ENCODE measurements at places on chromosomes 13 and 19. TPM values are rescaled to one million over a fixed set of nuclear protein-coding genes. Genes with fewer than 3 reads are reported as not detected.

GRCh38 chr19:23118400-23118799 lies 1.6 kb downstream of the ZNF730 start:
- H3K4me3 ChIP-seq, result no peak overlapping the region
- H3K36me3 ChIP-seq, result no peaks in the 10 kb centered on the region
- DNase-seq, result no peak
- no peak overlapping the region for H3K27ac ChIP-seq
- no peaks in the 10 kb centered on the region for H3K4me1 ChIP-seq

GRCh38 chr13:111662451-111662850 lies 342.0 kb downstream of the TEX29 start:
- H3K4me3 ChIP-seq, result no peak overlapping the region
- no peak overlapping the region for H3K27ac ChIP-seq
- no peaks in the 10 kb centered on the region for H3K27me3 ChIP-seq

- peak; percentile 86 for DNase-seq
- no peaks in the 10 kb centered on the region for H3K27me3 ChIP-seq
- H3K4me1 ChIP-seq, result peaks cover 16% of the 10 kb centered on the region
- H3K27ac ChIP-seq, result no peak overlapping the region
- no peak overlapping the region for H3K4me3 ChIP-seq
- H3K36me3 ChIP-seq, result no peaks in the 10 kb centered on the region
Measured at GRCh38 chr13:98033277-98034247, 80.1 kb downstream of the IPO5 start.

Gene LAIR1
- total RNA-seq, result not detected

Gene VN1R2
- total RNA-seq, result not detected

DNA sequence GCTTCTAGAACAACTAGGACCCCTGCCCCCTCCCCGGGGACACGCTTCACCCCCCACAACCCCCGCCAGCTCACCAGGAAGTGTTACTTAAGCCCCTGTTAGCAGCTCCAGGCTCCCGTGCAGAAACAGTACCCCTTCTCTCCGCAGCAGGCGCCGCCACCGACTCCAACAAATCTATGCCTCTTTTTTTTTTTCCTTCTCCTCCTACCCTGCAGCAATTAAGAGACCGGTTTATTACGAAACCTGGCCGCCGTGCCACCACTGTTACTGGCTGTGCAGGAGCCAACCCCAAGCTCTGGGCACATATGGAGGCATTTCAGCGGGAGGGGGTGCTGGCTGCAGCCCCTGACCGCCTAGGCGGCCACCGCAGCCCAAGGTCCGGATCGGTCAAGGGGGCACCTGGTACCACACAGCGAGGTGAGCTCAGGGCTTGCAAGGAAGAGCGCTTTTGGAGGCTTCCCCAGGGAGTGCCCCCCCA lies 2.4 kb downstream of the GADD45B start:
- peak overlapping the region; percentile 100 for H3K4me3 ChIP-seq
- H3K27ac ChIP-seq, result peak overlapping the region; percentile 93
- no peaks in the 10 kb centered on the region for H3K4me1 ChIP-seq
- H3K36me3 ChIP-seq, result peaks cover 11% of the 10 kb centered on the region
- peak; percentile 87 for DNase-seq
- no peaks in the 10 kb centered on the region for H3K27me3 ChIP-seq

- DNase-seq, result no peak
- no peaks in the 10 kb centered on the region for H3K4me1 ChIP-seq
- no peak overlapping the region for H3K4me3 ChIP-seq
- no peaks in the 10 kb centered on the region for H3K36me3 ChIP-seq
- H3K27ac ChIP-seq, result no peak overlapping the region
- no peaks in the 10 kb centered on the region for H3K27me3 ChIP-seq
Measured at GRCh38 chr13:25876247-25876646, 175.6 kb downstream of the SHISA2 start.

DNA sequence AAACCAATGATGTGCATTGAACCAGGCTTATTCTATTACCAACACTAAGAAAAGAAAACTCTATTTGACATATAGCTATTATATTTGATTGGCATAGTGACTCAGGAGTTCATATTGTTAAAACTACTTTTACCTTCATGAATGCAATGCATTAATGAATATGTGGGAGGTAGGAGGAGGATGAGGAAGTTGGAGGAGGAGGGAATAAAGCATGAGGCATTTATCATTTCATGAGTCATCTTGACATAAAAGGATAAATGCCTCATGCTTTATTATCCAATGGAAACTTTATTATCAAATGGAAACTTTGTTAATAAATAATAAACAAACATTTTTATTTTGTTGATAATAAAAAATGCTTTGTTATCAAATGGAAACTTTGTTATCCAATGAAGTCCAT lies 116.5 kb downstream of the SPRY2 start:
- no peaks in the 10 kb centered on the region for H3K36me3 ChIP-seq
- no peak for DNase-seq
- H3K27me3 ChIP-seq, result no peaks in the 10 kb centered on the region
- H3K4me1 ChIP-seq, result no peaks in the 10 kb centered on the region
- no peak overlapping the region for H3K4me3 ChIP-seq

Gene CEACAM7
- total RNA-seq, result not detected

DNA sequence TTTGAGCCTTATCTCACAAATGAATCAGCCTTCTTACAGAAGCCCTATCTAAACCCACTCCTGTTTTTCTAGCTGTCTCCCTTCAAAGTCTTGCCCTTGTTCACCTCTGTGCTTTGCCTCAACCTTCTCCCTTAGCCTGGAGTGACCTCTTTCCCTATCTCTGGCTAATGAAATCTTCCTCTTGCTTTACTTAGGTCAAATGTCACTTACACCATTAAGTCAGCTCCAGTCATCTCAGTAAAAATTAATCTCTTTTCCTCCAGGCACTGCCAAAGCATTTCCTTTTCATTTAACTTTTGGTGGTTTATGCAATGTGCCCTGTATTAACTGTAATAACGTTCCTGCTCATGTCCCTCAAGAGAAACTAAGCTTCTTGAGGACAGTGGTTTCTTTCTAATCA lies 596.5 kb upstream of the MIR17HG start:
- H3K27me3 ChIP-seq, result no peaks in the 10 kb centered on the region
- H3K36me3 ChIP-seq, result no peaks in the 10 kb centered on the region
- no peaks in the 10 kb centered on the region for H3K4me1 ChIP-seq
- no peak overlapping the region for H3K4me3 ChIP-seq

GRCh38 chr19:50939596-50939995 lies 13.2 kb downstream of the KLK5 start:
- H3K36me3 ChIP-seq, result no peaks in the 10 kb centered on the region
- no peaks in the 10 kb centered on the region for H3K4me1 ChIP-seq
- no peak overlapping the region for H3K4me3 ChIP-seq
- no peaks in the 10 kb centered on the region for H3K27me3 ChIP-seq

GRCh38 chr19:17953869-17954268 lies 13.0 kb upstream of the KCNN1 start:
- no peak overlapping the region for H3K27ac ChIP-seq
- no peaks in the 10 kb centered on the region for H3K36me3 ChIP-seq
- no peak for DNase-seq

- no peaks in the 10 kb centered on the region for H3K36me3 ChIP-seq
- DNase-seq, result peak; percentile 40
- no peaks in the 10 kb centered on the region for H3K4me1 ChIP-seq
- H3K27me3 ChIP-seq, result no peaks in the 10 kb centered on the region
Measured at GRCh38 chr19:15479391-15480345, at the start of gene PGLYRP2. PGLYRP2 (minus strand) TSS chr19:15479501; CDS start chr19:15479371, 130 bp downstream.

DNA sequence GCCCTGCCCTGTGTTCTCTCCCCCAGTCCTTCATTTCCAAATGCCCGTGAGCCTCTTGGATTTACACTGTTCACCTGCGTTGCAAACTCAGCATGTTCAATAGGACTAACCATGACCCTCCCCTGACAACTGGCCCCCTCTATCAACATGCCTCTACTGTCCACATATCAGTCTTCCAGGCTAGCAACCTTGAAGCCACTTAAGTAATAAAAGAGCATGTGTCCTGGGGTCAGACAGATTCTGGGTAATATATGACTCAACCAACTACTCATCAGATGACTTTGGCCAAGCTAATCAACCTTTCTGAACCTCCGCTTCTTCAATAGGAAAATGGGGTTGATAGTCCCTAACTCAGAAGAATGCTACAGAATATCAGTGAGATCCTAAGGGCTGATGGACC lies 15.1 kb upstream of the PDX1 start:
- peaks cover 23% of the 10 kb centered on the region for H3K27me3 ChIP-seq
- H3K36me3 ChIP-seq, result no peaks in the 10 kb centered on the region
- no peak overlapping the region for H3K27ac ChIP-seq
- H3K4me3 ChIP-seq, result no peak overlapping the region

Gene NOVA2
- total RNA-seq, result not detected

Gene MPND
- total RNA-seq, result 6.2 TPM

Data from GM23248 (cell line).